ENCODE measurements at places on chromosomes 11 and 22.

- no peak for DNase-seq
Observed at GRCh38 chr11:117898059-117898458, 21.6 kb upstream of the FXYD6 start.

DNA sequence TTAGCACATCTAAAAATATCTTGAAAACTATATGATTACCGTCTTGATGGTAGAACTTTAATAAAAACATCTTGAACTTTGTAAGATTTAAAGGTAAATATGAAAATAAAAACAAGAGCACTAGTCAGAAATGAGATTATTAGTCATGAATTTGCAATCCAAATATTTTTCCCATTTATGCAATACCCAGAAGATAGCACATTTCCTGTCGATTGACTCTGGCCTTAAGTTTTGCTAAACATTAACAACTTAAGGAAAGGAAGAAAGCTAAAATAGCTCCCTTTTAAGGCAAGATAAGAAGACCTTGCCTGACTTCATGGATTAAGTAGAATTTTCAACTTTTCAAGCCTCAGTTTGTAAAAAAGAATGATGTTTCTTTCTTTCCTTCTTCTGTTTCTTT, 1374.7 kb upstream of the RAG2 start:
- DNase-seq, result no peak

DNA sequence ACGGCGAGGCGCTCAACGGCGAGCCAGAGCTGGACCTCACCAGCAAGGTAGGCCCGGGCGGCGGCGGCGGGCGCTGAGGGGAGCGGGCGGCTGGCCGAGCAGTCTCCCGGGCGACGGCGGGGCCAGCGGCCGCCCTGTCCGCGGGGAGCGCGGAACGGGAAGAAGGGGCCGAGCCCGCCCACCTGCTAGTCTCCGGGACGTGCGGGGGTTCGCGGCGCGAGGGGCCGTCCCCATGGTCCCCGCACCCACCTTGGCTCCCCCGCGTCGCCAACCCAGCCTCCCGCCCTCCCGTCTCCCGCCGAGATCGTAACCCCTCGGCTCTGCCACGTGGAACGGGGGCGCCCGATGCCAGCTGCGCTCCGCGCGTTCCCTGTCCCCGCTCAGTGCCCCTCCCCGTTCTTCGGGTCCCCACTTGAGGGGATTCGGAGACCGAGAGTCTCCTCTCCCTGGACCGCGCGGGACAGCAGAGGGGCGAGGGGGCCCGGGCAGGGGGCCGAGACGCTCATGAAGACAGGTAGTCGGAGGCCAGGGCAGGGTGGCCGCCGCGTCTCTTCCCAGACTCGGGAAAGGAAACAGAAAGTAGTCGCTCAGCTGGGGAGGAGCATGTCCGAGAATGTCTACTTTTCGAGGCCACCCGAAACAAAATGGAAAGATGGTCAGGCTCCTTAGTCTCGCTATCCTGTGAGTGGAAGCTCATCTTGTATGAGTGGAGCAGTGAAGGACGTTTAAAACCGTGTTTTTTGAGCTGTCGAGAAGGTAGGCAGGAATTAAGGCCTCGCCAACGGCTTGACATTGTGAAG, 557 bp downstream of the GTPBP1 start:
- DNase-seq, result peak; percentile 50

GRCh38 chr11:12755510-12756453, 81.6 kb downstream of the TEAD1 start:
- DNase-seq, result no peak

DNA sequence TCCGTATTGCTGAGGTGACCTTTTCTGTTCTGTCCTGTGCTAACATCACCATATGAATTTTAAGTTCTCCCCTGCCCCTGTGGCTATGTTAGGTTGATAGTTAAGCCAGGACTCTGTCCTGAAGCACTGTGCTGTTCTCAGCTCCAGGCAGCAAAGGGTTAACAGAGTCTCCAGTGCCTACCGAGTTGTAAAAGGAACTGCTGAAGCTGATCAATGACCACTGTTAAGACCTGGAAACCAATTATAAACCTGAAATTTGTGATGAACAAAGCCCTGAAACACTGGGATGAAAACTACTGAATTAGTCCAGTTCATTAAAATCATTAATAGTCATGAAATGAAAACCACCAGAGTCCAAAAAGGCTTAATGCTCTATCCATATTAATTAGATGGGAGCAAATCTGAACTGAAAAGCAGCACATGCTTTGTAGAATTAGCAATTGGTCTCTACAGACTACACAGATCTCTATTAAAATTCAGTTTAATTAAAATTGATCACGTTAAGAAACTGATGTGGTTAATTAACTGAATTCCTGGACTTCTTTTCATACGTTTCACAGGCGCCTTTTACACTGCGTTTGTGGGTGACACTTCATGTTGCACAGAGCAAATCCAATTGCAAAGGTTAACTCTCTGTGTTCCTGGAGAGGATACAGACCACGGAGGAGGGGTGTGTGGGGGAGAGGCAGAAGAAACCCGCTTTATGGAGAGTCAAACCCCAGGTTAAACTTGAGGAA, 188.5 kb upstream of the MPPED2 start:
- DNase-seq, result no peak

DNA sequence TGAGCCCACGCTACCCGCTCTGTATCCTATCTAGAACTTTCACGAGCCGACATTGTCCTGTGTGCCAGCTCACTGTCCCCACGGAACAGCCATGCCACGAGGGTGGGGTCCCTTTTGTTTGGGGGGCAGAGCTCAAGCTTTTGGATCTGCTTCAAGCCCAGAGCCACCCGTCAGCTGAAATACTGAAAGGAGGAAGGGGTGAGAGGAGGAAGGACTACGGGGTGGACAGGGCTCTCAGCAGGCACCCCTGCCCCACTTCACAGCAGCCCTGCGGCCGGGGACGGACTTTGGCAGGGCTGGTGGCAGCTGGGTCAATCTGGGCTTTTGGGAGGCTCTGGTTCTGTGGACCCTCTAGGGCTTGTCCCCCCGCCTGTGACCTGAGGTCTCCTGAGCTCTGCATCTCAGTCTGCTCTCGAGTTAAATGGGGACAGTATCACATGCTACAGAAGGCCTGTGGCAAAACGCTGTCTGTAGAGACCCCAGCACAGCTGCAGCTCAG, 30.0 kb upstream of the MUC5AC start:
- no peak for DNase-seq

GRCh38 chr11:19951558-19952115, 208.6 kb downstream of the DBX1 start:
- DNase-seq, result peak; percentile 57

DNA sequence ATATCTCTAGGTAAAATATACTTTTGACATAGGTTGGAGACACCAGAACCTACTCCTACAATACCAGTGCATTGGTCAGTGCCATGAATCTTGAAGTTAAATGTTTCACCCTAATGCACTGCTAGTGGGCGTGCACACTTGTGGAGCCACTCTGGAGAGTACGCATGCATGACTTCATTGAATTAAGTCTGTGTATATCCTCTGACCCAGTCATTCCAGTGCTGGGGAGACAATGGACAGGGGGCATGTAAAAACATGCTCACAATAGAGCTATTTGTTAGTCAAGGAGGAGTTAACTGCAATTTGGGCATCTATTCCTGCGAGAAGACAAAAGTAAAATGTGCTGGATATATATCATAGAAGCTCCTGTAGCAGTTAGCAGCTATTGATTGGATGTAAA, 335.4 kb upstream of the NCAM1 start:
- DNase-seq, result no peak

- no peak for DNase-seq
Observed at GRCh38 chr11:13221722-13222121, 55.9 kb upstream of the BMAL1 start.

DNA sequence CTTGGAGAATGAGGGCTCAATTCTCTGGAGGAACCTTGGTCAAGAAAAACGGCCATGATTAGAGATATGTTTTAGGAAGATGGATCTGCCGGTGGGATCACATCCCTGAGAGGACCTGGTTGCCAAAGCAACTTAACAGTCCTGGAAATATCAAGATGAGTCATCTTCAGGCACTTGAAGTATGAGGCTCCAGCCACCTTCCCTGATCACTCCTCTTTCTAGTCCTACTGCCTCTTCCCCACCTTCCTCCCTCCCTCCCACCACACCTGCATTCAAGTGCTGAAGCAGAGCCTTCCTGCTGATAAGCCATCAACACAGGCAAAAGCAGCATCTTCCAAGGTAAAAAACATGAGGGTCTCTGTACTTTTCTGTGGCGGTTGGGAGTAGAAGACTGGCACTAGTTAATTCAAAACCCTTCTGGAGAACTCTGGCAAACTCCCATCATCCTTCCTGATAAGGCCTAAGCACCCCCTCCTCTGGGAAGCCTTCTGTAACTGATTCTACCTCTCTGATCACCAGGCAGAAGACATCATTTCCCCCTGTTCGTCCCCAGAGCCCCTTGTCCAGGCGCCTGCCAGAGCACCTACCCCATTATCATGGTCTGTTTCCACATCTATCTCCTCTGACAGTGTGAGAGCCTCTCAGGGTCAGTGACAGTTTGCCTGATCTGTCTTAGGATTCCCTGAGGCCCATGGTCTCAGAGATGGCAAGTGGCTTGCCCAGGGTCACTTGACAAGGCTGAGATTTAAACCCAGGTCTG, 79.8 kb downstream of the CLPB start:
- no peak for DNase-seq

- DNase-seq, result no peak
Observed at GRCh38 chr11:103114836-103115235, 5.6 kb downstream of the DYNC2H1 start.

DNA sequence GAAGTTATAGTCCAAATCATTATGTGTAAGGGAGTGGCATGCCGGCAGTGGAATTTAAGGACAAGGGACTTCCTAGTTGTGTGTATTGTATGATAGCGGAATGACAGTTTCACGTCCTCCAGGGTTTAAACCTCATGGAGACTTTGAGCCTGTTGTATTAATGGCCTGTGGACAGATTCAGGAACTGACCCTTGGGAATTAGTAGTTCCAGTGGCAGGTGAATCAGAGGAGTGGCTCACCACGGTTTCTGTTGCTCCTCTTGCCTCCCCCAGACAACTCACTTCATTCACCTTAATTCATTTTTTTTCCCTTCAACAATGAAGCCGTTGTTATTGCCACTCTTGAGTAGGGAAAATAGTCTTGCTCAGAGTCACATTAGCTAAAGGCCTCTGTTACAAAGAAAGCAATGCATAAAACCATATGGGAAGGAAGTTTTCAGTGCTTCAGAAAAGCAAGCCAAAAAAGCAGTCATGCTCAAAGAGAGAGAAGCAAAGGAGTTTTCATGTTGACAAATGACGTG, 22.6 kb downstream of the AMOTL1 start:
- no peak for DNase-seq

GRCh38 chr22:28208787-28209186, 289.7 kb upstream of the PITPNB start:
- no peak for DNase-seq

- no peak for DNase-seq
Observed at GRCh38 chr11:47507563-47508239, 45.2 kb downstream of the CELF1 start.

GRCh38 chr11:79610139-79610538, 169.3 kb upstream of the TENM4 start:
- no peak for DNase-seq

DNA sequence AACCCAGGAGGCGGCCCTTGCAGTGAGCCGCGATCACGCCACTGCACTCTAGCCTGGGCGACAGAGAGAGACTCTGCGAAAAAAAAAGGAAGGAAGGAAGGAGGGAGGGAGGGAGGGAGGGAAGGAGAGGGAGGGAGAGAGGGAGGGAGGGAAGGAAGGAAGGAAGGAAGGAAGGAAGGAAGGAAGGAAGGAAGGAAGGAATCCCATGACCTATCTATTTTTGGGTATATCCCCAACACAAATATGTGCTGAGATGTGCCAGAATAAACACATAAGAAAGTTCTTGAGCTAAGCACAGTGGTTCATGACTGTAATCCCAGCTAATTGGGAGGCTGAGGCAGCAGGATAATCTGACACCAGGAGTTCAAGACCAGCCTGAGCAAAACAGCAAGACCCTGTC, 82.0 kb downstream of the SIK3 start:
- DNase-seq, result no peak

- DNase-seq, result no peak
Observed at GRCh38 chr11:131370901-131371790, 731 bp downstream of the NTM start.

- DNase-seq, result no peak
Observed at GRCh38 chr11:47510209-47510608, 42.7 kb downstream of the CELF1 start.

- no peak for DNase-seq
Observed at GRCh38 chr22:49671331-49672013, 156.2 kb downstream of the BRD1 start.

GRCh38 chr11:94879006-94879405, 94.3 kb downstream of the CWC15 start:
- DNase-seq, result no peak

DNA sequence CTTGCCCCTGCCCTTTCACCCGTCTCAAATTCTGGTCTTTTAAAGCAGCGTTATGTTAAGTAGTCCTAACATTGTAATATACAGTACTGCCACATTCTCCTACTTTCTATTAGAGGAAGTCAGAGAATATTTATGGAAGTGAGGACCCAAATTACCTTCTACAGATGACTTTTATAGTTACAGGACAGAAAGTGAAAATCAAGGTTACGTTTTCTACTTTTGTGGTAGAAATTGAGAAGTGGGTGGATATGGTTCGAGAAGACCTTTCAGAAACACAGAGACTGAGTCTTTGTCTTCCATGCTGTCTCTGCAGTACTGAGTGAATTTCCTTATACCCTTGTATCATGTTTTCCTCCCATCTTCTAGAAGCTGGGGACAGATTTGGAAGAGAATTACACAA, 17.1 kb downstream of the SC5D start:
- no peak for DNase-seq

GRCh38 chr11:9138612-9139579, 47.5 kb upstream of the SCUBE2 start:
- peak; percentile 82 for DNase-seq

DNA sequence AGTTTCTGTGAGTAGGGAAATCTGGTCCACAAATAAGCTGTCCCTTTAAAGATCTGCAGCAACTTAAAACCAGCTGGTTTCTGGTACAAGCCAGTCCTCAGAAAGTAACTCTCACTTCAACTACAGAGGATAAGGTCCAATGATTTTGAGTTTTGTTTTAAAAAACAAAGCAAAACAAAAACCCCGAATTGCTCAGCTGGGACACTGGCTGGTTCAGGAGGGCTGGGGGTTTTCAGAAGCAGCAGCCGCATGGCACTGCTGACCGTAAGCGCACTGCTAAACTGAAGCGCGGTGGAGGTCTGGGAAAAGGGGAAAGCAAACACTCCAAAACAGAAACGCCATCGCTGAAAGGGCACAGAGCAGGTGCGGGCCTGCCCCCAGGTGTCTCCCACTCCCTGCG, 59.7 kb downstream of the MICAL3 start:
- no peak for DNase-seq

- DNase-seq, result no peak
Observed at GRCh38 chr22:32409977-32410376, 2.1 kb downstream of the RTCB start.

- no peak for DNase-seq
Observed at GRCh38 chr22:19098157-19098556, 24.1 kb downstream of the DGCR2 start.

- DNase-seq, result no peak
Observed at GRCh38 chr11:41281131-41281742, 178.2 kb downstream of the LRRC4C start.

DNA sequence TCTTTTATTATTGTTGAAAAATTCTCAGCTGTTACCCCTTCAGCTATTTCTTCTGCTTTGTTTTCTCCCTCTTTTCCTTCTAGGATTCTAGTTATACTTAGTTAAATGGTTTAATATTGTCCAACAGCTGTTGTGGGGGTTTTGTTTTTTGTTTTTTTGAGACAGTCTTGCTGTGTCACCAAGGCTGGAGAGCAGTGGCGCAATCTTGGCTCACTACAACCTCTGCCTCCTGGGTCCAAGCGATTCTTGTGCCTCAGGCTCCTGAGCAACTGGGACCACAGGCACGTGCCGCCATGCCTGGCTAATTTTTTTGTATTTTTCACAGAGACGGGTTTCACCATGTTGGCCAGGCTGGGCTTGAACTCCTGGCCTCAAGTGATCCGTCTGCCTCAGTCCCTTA, 12.7 kb downstream of the SDHAF2 start:
- no peak for DNase-seq

Data from AG08395 (cell line).